Left forelimb (tissue), 1 donor: ENCODE measurements at places on chromosomes 6 and 20.

GRCh38 chr6:169802790-169803189 is 51.4 kb downstream of the ERMARD start:
- no peak for DNase-seq

DNA sequence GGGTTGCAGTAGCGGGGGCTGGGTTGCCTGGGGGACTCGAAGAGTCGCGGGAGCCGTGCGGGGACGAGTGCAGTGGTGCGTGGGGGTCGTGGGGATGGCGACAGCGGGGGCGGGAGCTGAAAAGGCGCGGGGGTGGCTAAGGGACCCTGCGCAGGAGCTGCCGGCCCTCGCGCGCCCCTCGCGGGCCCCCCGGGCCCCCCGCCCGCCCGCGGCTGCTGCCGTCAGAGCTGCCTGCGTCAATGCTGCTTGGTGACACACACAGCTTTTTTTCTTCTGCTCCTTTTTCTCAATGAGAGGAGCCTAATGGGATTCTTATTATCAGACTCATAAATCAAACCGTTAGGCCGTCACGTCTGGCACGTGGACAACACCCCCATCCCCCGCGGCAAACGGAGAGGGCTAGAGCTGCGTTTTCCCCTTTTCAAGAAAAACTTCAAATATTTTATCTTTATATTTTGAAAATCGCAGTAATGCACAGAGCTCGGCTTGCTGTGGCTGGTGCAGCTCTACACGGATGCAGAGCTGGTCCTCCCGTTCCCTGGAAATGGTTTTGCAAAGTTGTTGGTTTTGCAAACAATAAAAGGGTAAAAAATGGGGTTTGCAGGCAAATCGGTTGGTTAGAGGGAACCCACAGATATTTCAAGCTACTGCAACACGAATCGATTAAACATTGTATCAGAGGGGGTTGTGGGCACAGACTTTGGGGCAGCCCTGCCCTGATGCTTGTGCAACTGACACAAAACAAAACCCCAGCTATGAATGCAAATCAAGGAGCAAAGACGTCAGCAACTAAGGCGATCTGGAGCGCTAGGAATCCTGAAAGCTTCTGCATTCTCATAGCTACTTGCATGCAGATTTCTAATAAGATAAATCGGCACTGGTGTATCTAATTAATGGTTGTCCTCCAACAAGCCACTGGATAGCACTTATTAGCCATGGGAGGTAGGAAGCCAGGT is 161.4 kb downstream of the TBXT start:
- DNase-seq: peak; percentile 86

GRCh38 chr6:107819964-107820337 is 4.2 kb downstream of the SCML4 start:
- DNase-seq: no peak

GRCh38 chr6:169487579-169488436 is 214.0 kb downstream of the WDR27 start:
- no peak for DNase-seq

DNA sequence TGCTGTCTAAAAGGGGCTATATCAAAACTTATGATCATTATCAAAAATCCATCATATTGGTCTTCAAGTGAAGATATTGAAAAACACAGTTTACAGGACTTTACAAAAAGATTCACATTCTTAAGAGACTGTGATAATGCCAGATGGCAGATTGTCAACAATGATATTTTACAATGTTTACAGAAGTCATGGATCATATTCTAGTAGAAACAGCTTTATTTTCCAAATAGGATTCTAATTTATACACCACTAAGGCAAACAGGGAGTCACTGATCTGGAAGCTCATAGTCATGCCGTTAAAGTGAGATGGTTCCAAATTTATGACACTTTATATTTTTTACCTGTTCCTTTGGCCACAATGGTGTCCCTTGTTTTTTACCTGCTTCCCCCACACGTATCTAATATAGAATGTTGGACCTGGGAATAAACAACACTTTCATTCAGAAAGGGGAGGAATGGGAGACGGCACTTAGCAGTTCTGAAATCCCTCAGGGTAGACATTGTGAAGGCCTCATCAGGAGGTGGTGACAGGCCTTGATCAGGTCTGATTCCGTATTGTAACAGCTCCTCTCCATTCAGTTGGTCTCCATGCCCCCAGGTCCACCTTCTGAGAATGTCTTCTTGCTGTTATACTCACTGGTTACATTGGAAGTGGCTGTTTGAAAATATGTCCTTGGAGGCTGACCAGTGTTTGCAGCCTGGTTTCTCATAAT is 228.6 kb downstream of the ADGB start:
- no peak for DNase-seq

DNA sequence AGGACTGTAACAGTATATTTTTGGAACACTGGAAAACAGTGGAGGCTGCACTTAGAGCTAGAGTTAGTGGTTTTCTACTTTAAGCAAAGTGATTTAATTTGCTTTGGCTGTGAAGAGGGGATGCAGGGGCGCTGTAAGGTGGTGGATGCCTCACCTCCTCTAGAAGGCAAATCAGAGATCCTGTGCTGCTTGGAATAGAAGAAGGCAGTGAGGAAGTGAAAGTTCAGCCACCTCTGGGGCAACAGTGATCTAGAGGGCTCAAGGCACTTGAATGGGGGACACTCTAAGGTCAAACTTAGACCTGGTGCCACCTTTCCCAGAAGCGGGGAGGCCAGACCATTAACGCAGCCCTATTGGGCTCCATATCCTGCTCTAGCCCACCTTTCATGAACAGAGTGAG is 19.0 kb upstream of the SNRPB2 start:
- no peak for DNase-seq

DNA sequence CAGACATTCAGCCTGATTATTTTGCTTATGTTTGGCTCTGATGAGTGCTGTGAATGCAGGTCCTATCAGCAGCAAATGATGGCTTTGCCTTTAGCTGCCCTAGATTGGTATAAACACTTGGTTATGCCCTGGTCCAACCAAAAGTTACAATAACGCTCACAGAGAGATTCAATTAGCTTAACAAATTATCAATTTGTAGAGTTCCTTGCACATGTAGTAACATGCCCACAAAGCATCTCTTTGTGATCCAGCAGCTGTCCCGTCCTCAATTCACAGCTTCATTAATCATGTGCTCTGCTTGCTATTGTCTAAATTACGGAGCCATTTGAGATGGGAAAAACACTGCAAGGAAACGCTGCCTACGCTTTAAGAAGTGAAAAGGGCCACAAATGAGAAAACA is 457.9 kb downstream of the HDGFL1 start:
- no peak for DNase-seq

- no peak for DNase-seq
These were observed 20.5 kb downstream of the JPH2 start for GRCh38 chr20:44166477-44166876.

DNA sequence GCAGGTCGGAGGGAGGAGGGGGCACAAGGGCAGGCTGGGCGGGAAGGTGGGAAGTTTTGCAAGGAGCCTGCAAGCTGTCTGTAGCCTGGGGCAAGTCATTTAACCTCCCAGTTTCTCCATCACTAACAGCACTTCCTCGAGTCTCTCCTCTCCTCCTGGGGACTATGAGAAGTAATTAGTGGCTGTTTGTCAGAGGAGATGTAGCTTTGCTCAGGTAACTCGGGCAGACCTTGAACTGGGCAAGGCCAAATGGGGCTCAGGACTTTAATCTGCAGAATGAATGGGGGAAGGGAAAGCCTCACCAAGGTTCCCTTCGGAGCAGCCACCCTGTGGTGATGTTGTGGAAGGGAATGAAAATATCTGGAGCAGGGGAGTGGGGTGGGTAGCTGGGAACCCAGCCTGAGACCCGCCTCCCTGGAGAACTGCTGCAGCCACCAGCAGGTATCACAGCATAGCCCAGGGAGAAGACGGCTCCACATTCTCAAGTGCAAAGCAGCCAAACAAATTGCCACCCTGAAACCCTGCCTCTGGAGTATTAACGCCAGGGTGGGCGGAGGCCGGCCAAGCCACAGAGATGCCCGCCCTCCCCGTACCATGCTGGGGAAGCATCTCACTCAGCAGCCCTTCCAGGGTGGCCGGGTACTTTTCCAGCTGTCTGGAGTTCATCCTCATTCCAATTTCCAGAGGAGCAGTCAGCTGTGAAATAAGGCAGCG is 6.1 kb upstream of the LEMD2 start:
- no peak for DNase-seq

DNA sequence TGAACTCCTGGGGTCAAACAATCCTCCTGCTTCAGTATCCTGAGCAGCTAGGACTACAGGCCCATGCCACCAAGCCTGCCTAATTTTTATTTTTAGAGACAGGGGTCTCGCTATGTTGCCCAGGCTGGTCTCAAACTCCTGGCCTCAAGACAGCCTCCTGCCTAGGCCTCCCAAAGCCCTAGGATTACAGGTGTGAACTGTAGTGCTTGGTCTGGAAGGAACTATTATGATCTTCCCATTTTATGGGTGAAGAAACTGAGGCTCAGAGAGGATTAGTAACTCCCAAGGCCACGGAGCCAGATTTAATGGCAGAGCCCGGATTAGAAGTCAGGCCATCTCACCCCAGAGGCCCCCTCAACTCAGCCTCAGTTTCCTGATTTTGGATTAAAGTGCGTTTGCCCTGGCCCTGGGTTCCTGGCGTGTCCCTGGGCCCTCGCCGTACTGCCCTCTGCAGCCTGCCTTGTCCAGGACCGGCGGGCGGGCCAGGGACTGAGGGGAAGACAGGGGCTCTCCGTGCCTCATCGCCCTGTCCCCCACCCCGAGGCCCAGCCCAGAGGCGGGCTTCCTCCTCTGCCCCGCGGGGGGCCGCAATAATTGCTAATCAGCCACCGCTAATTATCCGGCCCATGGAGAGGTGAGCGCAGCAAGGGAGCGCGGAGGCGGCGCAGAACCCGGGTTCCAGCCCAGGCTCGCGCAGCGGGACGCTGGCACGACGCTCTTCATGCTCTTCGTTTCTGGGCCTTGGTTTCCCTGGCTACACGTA is 34.9 kb downstream of the CD40 start:
- no peak for DNase-seq

- DNase-seq: no peak
These were observed 55.6 kb upstream of the KIF25 start for GRCh38 chr6:167941822-167942221.

DNA sequence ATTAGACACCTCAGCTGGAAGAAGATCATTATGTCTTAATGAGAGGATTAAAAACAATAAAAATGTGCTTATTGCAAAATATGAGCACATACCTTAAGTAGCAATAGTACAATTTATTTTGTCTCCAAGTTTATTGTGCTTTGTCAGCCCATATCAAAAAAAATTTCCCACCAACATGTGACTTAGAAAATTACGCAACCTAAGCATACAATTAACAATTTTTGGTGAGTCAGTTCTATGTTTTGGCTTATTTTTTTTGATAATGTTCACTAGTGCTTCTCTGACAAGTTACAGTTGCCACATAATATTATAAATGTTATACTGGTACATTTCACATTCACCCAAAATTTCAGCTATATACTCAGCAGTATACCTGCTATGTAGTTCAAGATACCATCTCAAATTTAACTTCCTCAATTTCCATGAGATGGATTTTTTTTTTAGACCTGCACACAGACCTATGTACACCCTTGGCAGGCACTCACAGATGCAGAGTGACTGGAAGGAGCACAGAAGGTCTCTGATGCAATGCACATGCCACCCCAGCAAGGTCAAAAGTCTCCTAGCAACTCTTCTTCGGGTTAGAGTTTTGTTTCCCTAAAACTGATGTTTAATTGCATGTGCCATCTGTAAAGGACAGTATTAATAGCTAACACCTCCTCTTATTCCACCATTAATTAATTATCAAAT is 112.4 kb downstream of the PRKN start:
- no peak for DNase-seq

DNA sequence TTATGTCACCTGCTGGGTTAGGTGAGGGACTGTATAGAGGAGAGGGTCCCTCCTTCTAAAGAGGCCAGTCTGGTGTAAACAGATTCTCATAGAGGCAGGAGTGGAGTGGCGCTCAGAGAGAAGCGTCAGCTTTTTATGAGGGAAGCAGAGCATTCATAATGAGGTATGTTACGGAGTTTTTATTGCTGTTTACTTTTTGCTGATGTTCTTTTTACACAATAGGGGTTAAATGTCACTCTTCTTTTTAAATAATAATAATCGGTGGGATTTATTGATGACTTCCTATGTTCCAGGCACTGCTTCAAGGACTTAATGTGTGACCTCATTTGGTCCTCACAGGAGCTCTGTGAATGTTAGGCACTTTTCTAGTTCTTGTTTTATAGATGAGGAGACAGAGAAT is 79.9 kb downstream of the L3MBTL3 start:
- DNase-seq: no peak

- no peak for DNase-seq
These were observed at the start of gene SAMD10 for GRCh38 chr20:63979557-63980316. TSS of gene SAMD10 (minus strand) at chr20:63979642. CDS start at chr20:63979467, 175 bp downstream.
